ENCODE measurements at places on chromosomes 1 and 21.
A peak's percentile ranks its signal among the peaks of the same experiment; 100 is the strongest.

DNA sequence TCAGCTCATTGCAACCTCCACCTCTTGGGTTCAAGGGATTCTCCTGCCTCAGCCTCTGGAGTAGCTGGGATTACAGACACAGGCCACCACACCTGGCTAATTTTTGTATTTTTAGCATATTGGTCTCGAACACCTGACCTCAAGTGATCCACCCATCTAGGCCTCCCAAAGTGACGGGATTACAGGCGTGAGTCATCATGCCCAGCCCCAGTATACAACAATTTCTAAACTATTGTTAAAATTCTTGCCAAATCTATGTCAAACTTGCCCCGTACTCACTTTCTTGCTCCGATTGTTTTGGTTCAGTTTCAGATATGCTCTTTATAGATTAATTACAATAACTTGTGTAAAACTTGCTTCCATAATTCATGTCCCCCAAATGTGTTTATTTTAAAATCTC lies 4.1 kb downstream of the RGS18 start:
- DNase-seq: no peak

DNA sequence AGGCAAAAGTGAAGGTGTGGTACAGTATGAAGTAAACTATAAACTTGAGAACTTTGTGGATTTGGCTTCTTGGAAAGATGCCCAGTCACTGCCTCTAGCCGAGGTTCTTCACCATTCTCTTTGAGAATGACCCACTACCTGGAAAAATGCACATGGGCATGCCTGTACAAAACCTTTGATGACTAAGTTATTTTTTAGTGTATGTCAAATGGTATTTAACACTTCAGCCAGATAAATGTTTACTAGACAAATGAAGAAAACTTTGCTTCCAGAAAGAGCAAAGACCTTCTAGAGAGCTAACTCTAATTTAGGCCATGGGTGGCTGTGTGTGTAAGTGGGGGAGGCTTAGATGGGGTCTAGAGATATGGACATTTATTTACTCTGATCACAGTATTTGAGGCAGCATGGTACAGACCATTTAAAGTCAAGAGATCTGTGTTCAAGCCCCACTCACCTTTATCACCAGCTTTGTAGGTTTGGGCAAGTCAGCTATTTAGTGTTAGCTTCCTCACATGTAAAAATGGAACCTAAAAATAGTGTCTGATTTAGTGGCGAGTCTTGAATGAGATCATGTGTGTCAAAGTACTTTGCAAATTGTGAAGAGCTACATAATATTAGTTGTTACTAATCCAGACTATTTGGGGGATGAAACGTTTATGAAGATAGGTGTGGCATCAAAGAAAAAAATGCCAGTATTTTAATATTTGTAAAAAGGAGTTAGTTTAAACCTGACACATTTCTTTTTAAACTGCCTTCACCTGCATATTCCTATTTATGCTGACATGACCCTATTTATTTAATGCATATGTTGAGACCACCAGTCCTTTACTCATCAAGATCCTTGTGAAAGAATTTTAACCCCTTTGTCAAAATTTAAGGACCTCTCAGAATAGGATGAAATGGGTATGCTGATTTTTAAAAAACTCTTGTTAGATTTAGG lies 20.2 kb downstream of the NFYC start:
- no peak for DNase-seq

GRCh38 chr1:64539289-64539688 lies 69.4 kb downstream of the CACHD1 start:
- no peak for DNase-seq

- DNase-seq: no peak
These were observed 123.9 kb downstream of the SMYD3 start for GRCh38 chr1:246383239-246383589.

GRCh38 chr1:89257041-89257440 lies 15.6 kb downstream of the GBP5 start:
- no peak for DNase-seq

GRCh38 chr1:98001764-98002163 lies 80.9 kb upstream of the DPYD start:
- DNase-seq: no peak

GRCh38 chr21:43906585-43907370 lies 41.8 kb downstream of the AGPAT3 start:
- no peak for DNase-seq

DNA sequence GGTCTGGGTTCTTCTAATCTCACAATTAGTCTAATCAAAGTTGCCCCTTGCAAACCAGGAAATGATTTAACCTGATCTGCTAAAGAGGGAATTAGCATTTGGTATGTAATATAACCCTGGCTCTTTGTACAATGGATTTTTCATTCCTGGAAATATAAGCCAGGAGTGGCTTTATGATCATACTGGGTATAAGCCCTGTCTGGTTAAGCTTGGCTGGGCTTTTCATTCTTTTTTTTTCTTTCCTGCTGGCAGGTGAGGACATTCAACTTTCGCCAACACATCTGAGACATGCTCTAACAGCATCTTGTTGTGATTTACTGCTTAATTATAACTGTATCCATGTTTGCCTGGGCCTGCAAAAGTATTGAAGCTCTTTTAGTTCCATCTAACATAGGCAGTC lies 20.4 kb upstream of the SDE2 start:
- no peak for DNase-seq

- no peak for DNase-seq
These were observed 67.7 kb upstream of the C1orf87 start for GRCh38 chr1:60141276-60141675.

- no peak for DNase-seq
These were observed 25.2 kb downstream of the ARHGEF10L start for GRCh38 chr1:17564458-17565393.

DNA sequence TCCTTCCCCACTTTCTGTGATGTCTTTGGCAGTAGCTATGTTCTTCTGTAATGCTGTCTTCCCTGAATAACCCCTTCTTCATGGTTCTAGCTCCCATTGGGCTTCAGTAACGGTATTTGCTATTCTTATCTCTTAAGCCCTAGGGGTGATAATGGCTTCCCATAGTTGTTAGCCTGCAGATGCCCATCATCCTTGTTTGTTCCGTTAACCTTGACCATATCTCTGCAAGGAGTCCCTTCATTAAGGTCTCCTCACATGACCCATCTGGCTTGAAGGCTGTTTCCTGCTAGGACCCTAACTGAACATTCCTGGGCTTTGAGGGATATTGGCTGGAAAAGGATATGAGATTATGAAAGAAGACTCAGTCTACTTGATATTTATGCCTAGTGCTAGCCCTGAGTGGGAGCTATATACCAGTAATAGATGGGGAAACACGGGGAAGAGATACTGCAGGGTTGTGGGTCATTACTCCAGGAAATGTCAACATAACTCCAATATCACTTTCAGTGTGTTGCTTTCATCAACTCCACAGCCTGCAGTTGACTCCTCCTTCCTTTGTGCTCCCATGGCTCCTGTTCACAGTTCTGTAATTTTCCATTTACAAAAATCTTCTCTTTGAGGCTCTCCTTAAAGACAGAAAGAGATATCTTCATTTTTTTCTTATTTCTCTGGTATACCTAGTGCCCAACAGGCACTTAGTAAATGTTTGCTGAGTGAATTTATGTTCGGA lies 2.5 kb downstream of the MR1 start:
- DNase-seq: no peak

- DNase-seq: no peak
These were observed 298.4 kb downstream of the USP25 start for GRCh38 chr21:16028142-16028541.

DNA sequence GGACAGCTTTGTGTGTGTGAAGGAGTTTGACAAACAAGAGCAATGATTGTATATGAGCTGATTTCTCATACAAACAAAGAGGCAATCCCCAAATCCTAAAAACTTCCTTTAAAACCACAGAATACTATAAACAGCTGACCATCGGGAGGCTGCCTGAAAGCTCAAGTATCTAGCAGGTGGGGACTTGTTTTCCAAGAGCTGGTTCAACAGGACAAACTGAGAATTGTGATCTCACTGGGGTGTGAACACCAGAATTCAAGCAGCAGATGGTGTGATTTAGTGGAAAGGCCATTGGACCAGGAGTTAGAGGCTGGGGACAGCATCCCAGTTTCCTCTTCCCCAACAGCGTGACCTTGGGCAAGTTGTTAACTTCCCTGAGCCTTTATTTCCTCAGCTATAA lies 13.9 kb downstream of the LMX1A start:
- DNase-seq: no peak

DNA sequence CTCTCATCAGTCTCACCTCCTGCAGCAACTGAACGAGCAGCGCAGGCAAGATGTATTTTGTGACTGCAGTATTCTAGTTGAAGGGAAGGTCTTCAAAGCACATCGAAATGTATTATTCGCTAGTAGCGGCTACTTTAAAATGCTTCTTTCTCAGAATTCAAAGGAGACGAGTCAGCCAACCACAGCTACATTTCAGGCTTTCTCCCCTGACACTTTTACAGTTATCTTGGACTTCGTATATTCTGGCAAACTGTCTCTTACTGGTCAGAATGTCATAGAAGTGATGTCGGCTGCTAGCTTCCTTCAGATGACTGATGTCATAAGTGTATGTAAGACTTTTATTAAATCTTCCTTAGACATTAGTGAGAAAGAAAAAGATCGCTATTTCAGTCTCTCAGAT lies 53.7 kb downstream of the ZBTB8A start:
- no peak for DNase-seq

GRCh38 chr1:200883118-200883517 lies 10.3 kb downstream of the GPR25 start:
- DNase-seq: no peak

GRCh38 chr1:59214248-59215208 lies 82.4 kb upstream of the FGGY start:
- DNase-seq: no peak

GRCh38 chr1:228860911-228861831 lies 125.9 kb downstream of the RHOU start:
- peak; percentile 7 for DNase-seq

DNA sequence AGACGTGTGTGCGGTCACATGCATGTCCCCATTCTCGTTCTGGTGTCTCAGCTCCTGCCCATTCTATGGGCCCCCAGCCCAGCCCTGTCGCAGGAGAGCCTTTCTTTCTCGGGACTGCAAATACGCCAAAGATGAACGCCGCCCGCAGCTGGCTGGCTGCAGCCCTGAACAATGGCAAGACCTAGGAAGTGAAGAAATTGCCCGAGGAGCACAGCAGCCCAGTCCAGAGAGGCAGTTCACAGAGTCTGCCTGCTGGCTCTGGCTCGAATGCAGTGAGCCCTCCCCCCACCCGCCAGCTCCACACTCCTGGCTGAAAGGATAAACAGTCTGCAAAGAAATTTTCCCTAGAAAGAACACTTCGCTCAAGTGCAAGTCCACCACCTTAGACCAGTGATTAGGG lies 23.3 kb downstream of the PAX7 start:
- no peak for DNase-seq

- no peak for DNase-seq
These were observed 75.4 kb downstream of the MRPL37 start for GRCh38 chr1:54275349-54275748.

GRCh38 chr1:10539411-10540043 lies 64.8 kb downstream of the PEX14 start:
- DNase-seq: no peak

DNA sequence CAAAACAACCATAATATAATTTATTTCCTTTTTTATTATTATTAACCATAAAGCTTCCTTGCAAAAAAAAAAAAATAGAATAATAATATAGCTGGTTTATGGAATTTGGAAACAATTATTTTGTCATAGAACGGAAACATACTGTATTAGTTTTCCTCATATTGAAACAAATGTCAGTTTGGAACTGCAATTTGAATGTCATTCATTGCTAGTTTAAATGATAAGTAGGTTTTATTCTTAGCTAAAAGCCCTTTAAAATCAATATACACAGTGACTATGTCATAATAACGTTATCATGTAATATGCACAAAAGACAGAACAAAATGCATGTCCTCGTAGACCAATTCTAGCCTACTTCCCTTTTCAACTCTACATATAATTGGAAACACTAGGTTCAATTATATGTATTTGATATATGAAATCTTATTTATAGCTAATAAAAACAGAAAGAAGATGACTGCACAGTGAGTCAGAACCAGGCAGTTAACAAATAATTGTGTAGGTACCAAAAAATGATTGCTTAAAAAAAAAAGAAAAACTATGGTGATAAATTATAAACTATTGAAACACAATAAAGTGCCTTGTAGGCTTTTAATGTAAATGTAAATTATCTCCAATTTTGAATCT lies 85.2 kb upstream of the EXO1 start:
- no peak for DNase-seq

DNA sequence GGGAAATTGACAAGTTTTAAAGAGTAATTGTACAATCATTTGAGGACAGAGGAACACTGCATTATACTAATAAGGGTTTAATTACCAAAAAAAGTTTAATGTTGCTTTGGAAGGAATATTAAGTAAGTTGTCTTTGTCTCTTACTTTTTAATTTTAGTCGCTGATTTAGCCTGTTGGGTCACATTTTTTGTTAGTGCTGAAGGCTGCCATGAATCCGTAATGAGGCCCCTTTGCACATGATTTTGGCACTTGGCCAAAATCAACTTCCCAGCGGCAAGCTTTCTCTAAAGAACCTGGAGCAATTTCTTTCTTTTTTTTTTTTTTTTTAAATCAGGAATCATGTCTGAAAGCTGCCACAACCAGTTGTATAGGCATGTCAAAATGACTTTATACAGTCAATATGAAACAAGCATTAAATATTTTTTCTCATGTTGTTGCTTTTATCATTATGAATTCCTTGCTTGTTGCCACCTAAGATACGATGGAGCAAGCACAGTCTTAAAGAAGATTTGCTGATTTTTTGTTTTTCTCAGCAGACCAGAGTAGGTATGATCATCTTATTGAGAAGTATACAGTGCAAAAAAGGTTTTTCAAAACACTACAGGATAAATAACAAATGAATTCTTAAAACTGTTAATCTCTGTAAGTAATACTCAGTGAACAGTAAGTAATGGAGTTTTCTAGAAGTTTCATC lies 690.4 kb downstream of the USP25 start:
- DNase-seq: no peak

GRCh38 chr1:91153341-91153740 lies 131.5 kb upstream of the ZNF644 start:
- DNase-seq: no peak

GRCh38 chr1:152673016-152673415 lies 2.1 kb upstream of the LCE2C start:
- DNase-seq: no peak

DNA sequence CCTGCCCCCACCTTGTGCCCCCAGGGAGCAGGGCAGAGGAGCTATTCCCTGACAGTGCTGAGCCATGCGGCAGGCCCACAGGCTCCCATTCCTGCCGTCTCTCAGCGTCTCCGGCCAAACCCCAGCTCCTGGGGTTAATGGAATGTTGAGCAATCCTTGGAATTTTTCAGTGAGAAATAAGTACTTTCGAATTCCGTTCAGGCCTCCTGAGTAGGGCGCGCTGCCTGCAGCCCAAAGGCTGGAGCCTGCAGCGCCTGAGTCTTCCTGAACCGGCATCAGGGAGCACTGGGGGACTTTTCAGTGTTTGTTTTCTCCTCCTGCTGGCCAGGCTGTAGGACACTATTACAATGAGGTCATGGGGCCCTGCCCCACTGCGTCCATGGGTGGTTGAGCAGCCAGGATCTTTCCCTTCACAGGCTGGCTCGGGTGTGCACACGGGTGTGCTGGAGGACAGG lies 33.3 kb upstream of the CSF1 start:
- DNase-seq: no peak

- no peak for DNase-seq
These were observed 109.1 kb downstream of the APP start for GRCh38 chr21:26061437-26061836.

GRCh38 chr1:166353213-166353612 lies 186.4 kb upstream of the FAM78B start:
- no peak for DNase-seq
